ENCODE measurements at places on chromosomes 3 and 15.
A peak's percentile ranks its signal among the peaks of the same experiment; 100 is the strongest.

GRCh38 chr3:103308921-103309320, 874.1 kb downstream of the ZPLD1 start:
- DNase-seq: no peak

DNA sequence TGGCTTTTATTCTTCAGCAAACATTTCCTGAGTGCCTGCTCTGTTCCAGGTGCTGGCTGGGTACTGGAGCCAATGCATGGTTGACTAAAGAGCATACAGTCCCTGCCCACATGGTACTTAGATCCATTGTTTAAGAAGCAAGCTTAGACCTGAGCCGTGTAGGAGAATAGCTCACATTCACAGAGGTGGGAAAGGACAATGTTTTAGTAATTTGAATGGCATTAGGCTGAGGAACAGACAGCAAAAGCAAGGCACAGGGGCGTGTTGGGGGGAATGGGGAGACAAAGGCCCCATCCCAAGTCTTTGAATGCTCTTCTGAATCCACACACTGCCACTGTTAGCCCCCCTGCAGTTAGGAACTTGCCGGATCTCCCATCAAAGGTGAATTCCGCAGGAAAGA, 388.2 kb upstream of the RGMA start:
- no peak for DNase-seq

GRCh38 chr3:18444595-18445400, 19.7 kb upstream of the SATB1 start:
- peak; percentile 71 for DNase-seq

GRCh38 chr3:154584974-154585373, 155.0 kb upstream of the GPR149 start:
- no peak for DNase-seq

- DNase-seq: no peak
Observed at GRCh38 chr3:59563072-59563605, 513.3 kb upstream of the CFAP20DC start.

DNA sequence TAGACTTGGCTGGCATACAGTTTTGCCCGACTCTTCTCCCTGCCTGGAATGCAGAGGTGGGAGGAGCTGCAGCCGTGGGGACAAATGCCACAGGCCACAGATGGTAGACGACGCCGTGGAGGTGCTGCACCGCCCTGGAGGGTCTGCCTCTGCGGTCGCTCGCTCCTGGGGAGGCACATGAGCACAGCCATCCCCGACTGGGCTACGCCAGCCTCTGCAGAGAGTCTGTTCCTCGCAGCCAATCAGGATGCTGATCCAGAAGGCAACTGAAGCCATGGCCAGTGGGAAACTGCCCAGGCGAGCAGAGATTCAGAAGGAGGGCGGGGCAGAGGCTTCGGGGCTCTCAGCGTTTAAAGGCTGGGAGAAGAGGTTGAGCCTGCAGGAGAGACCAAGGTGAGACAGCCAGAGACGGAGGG, 11.9 kb upstream of the LRRC15 start:
- DNase-seq: no peak

- DNase-seq: no peak
Observed at GRCh38 chr3:152331998-152332397, 63.3 kb downstream of the MBNL1 start.

DNA sequence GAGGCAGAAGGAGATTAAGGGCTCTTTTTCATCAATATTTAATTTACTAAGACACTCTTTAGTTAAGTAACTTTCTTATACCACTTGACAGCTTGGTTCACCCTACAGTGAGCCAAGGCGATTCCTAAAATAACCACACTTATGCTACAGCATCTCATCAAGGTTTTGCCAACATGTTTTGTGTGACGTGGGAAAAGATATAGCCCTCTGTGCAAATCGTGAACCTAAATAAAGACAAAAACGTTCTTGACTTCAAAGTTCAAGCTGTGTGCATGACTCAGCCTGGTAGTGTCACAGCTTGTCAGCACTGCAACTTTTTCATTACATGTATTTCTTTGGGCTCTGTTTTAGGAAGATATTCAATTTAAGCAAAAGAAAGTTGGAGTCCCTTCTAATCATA, 297.0 kb upstream of the EPHA3 start:
- DNase-seq: no peak

DNA sequence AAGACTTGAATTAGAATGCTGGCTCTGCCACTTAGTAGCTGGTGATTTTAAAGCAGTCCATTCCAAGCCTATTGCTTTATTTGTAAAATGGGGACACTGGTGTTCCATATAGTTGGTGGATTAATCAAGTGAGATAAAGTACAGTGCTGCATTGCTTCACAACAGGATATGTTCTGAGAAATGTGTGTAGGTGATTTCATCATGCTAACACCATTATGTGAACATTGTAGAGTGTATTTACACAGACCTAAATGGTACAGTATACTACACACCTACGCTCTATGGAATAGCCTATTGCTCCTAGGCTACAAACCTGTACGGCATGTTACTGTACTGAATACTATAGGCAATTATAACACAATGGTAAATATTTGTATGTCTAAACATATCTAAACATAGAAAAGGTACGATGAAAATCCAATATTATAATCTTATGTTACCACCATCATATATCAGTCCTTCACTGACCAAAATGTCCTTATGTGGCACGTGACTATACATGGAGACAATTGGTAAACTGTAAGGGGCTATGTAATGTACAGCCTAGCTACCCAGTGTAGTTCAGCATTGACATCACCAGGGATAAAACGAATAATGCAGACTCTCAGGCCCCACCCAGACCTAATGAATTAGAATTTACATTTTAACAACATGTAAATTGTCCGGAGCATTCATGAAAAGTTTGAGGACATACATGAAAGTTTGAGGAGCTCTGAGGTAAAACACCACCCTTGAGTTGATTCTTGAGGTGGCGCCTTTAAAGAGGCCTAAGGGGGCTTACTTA, 121.4 kb upstream of the BFSP2 start:
- no peak for DNase-seq

DNA sequence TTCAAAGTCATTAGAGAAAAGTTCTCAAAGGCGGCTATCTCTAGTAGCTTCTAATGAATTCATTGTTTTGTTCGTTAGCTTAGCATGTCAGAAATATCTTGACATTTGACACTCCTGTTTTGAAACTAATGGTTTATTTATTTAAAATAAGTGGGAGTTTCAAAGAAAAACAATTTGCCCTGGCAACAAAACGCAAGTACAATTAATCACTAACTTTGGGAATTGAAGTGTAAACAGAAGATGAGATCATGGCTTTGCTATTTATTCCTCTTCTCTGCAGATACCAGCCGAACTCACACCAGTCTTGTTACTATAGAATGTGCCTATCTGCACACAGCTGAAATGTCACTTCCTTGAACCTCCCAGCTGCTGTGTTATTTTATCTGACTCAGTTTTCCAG, 27.5 kb downstream of the MASP1 start:
- no peak for DNase-seq

GRCh38 chr3:133999891-134000685, 29.6 kb downstream of the SLCO2A1 start:
- no peak for DNase-seq

GRCh38 chr15:36954486-36954885, 145.9 kb downstream of the MEIS2 start:
- no peak for DNase-seq

- no peak for DNase-seq
Observed at GRCh38 chr15:94119298-94119811, 112.0 kb upstream of the MCTP2 start.

GRCh38 chr3:144840866-144841265, 869.2 kb downstream of the DIPK2A start:
- DNase-seq: no peak

DNA sequence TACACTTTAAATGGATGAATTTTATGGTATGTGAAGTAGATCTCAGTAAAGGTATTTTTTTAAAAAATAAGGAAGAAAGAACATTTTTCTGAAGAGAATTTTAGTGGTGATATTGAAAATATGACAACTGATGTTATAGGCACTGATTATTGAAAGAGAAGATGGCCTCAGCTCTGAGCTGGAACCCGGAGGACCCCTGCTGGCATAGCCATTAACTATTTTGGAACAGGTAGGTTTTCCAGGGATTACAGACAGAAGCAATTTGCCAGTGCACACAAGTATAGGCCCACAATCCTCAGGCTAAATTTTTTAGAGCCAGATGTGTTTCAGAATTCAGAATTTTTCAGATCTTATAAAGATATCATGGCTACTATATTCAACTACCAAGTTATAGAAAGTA, 315.9 kb upstream of the GPR149 start:
- DNase-seq: no peak

GRCh38 chr15:59104602-59104911, 389 bp upstream of the CCNB2 start:
- DNase-seq: no peak

- DNase-seq: no peak
Observed at GRCh38 chr15:50166216-50166615, 15.8 kb upstream of the SLC27A2 start.

DNA sequence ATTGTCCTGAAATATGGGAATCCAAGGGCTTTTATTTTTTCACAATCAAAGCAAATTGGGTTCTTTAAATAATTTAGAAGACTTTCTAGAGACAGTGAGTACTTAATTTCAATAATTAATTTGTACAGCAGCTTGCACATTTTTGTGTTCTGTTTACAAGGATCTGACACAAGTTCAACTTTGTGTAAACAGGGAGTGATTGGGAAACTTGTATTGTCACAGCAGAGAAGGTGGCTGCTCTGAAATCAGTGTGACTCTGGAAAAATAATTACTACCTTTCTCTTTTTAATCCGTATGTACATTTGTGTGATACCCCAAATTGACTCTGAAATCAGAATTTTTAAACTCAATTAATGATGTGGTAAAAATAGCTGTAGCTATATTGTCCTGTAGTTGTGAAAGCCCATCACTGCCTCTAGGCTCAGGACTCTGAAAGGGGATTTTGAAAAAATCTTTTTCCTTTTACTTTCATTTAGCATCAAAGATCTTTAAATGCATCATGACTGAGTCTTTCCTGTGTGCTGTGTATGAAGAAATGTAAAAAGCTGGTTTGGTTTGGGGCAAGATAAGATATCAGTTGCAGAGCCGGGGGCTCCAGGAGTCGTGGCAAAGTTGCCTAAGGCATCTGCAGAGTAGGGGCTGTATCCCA, 45.1 kb downstream of the MFSD1 start:
- no peak for DNase-seq

DNA sequence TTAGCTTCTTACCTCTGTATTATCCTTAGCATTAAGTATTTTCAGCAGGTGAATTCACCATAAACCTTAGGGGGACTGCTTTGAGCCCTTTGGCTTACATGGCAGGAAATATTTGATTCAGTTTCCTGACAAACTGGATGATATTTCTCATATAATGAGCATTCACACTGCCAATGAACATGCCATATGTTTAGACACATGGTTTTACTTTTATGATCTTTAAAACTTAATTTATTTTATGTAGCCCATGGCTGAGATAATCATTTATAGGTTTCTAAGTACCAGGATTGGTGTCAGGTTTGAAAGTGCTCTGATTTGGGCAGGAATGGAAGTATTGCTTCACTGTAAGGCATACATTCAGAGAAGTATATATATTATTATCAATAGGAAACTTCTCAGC, 319.1 kb downstream of the ZPLD1 start:
- DNase-seq: no peak

GRCh38 chr3:108428586-108428985, 81.8 kb downstream of the MYH15 start:
- DNase-seq: no peak

DNA sequence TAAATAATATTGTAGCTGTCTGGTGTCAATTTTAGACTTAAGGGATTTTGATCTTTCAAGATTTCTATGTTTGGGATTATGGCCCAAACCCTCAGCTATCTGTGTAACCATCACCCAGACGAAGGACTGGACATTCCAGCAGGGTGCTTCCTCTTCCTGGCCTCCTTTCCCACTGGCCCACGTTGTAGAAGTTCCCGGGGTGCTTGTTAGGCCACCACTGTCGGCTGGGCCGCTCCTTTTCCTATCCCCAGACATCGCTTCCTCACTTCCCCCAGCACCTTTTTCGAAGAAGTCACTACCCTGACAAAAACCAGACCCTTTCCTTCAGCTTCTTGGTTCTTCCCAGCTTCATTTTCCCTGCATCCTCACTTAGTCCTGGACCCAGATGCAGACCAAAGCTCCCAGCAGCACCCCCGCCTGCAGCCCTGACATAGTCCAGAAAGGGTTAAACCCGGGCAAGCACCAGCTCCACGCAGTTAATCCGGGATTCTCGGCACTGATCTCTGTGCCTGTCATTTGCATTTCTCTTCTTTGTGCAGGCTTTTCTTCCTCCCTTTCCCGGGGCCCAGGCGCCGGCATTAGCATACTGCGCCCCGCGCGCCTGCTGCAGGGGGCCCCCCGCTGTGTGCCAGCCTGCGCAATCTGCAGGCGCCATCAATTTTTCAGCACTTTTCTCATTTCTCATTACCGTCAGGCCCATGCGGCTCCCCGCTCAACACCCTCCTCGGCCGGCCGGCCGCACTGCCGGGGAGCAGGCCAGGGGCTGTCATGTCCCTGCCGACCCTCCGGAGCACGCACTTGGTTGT, 90.6 kb downstream of the ZNF621 start:
- DNase-seq: no peak

DNA sequence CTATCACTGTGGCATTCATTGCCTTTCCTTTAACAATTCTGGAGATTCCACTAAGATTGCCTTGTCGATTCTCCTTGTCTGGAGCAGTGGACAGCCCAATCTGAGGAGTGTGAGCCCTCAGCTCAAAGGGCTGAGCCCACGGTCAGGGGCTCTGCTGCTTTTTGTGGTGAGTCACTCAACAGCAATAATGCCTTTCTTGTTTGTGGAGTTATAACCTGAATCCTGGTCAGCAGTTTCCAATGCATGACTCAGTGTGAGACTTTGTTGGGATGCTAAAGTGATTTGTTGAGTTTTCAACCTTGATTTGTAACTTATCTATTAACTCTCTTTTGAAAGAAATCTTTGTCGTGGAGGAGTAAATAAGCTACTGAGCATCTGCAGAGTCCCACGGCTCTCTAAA, 183.5 kb downstream of the TJP1 start:
- DNase-seq: no peak

GRCh38 chr15:69548395-69549180, 96.0 kb downstream of the RPLP1 start:
- DNase-seq: no peak

GRCh38 chr3:40843851-40844548, 319.2 kb downstream of the ZNF621 start:
- DNase-seq: no peak

GRCh38 chr3:60855250-60855649, 396.0 kb downstream of the FHIT start:
- DNase-seq: no peak

GRCh38 chr3:138034918-138035317, 25.0 kb downstream of the CLDN18 start:
- DNase-seq: no peak

All from stimulated activated CD4-positive, alpha-beta T cell treated with anti-CD3 and anti-CD28 coated beads, Interleukin-1b, Interleukin-23, amount 100 ng/mL, for 4 hours (primary cell).